ENCODE measurements at places on chromosomes 12 and 14.

GRCh38 chr14:55102141-55102621 is 26.9 kb upstream of the LGALS3 start:
- DNase-seq = peak; percentile 99

DNA sequence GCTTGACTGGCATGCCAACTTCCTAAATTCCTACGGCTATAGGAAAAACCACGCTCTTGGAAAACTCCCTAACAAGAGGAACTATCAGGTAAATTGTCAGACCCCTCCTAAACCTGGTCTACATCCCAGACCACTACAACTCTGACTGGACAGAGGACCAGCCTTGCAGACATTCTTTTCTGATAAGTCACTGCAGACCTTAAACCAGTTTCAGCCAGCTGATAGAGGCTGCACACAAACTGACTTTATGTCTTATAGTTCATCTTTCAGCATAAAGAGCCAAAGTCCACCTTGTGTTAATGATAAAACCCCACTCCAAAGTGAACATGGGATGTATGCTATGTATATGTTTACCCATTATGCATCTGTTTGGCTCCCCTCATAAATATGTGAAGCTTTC is 166.6 kb downstream of the KTN1 start:
- peak; percentile 3 for DNase-seq

- no peak for DNase-seq
Measured at GRCh38 chr12:109173443-109174240, 57.3 kb downstream of the ACACB start.

GRCh38 chr12:103401421-103401820 is 94.3 kb downstream of the C12orf42 start:
- DNase-seq = peak; percentile 0

DNA sequence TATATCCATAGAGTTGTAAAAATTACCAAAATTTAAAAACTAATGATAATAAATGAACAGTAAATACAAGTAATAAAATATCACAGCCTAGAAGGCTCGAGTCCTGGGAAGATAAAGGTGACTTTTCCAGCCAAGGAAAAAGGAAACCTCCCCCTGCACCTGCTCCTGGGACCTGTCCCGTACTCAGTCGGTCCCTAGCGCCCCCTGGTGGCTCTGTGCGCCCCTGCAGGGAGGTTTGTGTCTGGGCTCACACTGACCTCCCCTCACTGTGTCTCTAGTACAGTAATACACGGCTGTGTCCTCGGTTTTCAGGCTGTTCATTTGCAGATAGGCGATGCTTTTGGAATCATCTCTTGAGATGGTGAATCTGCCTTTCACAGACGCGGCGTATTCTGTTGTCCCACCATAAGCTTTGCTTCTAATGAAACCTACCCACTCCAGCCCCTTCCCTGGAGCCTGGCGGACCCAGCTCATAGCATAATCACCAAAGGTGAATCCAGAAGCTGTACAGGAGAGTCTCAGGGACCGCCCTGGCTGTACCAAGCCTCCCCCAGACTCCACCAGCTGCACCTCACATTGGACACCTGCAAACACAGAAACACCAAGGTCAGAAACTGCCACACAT is 1030.4 kb downstream of the TMEM121 start:
- no peak for DNase-seq

GRCh38 chr14:96039633-96040311 is 610 bp downstream of the C14orf132 start:
- DNase-seq = peak; percentile 26

DNA sequence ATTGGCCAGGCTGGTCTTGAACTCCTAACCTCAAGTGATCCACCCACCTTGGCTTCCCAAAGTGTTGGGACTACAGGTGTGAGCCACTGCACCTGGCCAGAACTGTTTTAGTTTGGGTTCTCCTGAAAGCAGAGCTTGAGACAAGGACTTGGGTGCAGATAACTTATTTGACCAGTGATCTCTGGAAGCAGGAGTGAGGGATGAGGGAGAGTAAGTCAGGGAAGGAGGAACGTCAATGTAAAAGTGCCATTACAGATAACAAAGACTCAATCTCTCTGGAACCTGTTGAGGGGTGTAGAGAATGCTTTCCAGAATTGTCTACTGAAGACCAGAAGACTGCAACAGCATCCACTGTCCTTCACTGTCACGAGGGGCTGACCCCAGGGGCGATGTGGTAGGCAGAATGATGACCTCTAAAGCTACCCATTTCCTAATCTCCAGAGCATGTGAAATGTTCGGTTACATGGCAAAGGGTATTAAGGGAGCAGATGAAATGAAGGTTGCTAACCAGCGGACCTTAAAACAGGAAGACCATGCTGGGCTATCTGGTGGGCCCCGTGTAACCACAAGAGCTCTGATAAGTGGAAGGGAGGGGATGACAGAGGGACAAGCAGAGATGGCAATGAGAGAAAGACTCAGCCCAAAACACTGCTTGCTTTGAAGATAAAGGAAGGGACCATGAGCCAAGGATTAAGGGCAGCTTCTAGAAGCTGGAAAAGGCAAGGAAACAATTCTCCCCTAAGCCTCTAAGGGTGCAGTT is 207.8 kb downstream of the RBM19 start:
- DNase-seq = no peak

DNA sequence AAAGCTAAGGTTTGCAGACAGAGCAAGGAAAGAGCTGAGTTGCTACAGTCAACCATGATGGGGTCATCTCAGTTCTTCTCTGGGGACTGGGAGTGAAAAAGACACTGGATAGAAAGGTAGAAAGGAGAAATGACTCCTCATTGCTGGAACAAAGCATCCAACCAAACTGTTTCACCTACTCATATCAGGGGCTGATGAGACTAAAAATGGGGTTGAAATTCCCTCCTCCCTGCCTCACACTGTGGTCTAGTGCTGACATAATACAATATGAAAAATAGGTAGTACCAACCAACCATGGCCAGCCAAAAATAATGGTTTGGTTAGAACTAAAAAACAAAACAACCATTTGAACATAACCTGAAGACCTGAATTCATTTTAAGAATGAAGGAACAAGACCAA is 220.7 kb downstream of the DPF3 start:
- no peak for DNase-seq

GRCh38 chr12:19916974-19917373 is 451.4 kb upstream of the PDE3A start:
- DNase-seq = no peak
